Activated naive CD8-positive, alpha-beta T cell treated with anti-CD3 and anti-CD28 coated beads for 36 hours (primary cell): ENCODE measurements at places on chromosomes 4 and X. TPM values are rescaled to one million over a fixed set of nuclear protein-coding genes. Genes with fewer than 3 reads are reported as not detected.

DNA sequence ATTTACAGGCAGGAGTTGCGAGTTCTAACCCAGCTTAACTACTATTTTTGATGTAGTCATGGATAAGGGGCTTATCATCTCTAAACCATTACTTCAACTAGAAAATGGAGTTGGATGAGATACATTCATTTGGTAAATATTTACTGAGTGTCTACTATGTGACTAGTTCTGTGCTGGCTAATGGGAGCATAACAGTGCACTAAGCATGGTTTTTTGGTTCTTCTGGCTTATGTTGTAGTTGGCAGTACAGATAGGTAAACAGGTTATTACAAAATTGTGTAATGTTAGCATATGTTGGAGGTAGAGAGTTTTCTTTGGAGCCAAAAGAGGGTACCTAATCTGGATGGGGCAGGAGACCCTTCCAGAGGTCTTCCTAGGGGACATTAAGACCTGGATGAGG is 25.8 kb upstream of the PI4K2B start:
- no peak for DNase-seq
- no peak overlapping the region for H3K27ac ChIP-seq

The FHIP1A gene
- total RNA-seq = 0.42 TPM

- H3K27me3 ChIP-seq = no peaks in the 10 kb centered on the region
- no peak overlapping the region for H3K4me3 ChIP-seq
- DNase-seq = no peak
- no peaks in the 10 kb centered on the region for H3K36me3 ChIP-seq
Measured at GRCh38 chrX:71256856-71257255, 2.9 kb upstream of the ZMYM3 start.

GRCh38 chrX:40040686-40041461 is 56.9 kb downstream of the BCOR start:
- no peaks in the 10 kb centered on the region for H3K36me3 ChIP-seq
- peak overlapping the region; percentile 39 for H3K4me3 ChIP-seq
- H3K27ac ChIP-seq = no peak overlapping the region
- H3K27me3 ChIP-seq = no peaks in the 10 kb centered on the region
- no peak for DNase-seq
- H3K4me1 ChIP-seq = peaks cover 11% of the 10 kb centered on the region

The FAM47A gene
- not detected for total RNA-seq

DNA sequence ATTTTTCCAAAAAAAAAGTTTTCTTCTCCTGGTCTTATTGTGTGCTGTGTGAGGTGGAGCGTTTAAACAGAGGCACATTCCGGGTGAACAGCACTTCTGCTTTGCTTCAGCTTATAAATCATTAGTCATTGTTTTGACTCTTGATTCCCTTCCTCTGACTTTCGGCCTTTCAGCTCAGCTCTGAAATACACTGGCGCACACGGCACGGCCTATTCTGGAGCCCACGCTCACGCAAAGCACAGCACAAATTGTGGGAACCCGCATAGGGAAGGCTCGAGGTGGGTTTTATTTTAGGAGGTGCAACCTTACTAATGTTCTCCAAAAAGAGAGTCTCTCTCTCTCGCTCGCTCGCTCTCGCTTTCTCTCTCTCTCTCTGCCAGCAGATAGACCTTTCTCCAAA is 4.0 kb downstream of the POU3F4 start:
- DNase-seq = no peak
- H3K27me3 ChIP-seq = peaks cover 58% of the 10 kb centered on the region
- H3K27ac ChIP-seq = no peak overlapping the region
- H3K4me3 ChIP-seq = no peak overlapping the region

GRCh38 chrX:102835504-102836146 is 101.4 kb upstream of the RAB40AL start:
- DNase-seq = no peak
- no peak overlapping the region for H3K4me3 ChIP-seq
- H3K36me3 ChIP-seq = peaks cover 9% of the 10 kb centered on the region
- H3K27ac ChIP-seq = no peak overlapping the region
- no peaks in the 10 kb centered on the region for H3K4me1 ChIP-seq

DNA sequence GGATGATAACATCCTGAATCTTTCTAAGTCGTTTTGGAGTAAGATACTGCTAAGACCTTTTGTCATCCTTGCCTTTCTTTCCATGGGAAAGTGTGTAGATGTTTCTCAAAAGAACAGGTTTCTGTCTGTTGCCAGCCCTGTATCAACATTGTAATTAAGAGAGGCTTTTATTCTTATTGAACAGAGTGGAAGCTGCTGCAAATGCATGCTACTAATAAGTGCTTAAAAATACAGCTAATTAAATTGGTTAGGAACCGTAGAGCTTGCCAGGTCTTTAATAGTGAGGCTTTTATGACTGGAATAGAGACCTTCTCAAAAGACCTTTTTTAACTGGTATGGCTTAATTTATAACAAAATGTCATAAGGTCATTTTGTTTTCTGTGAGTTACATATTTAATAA is 34.4 kb downstream of the INTU start:
- no peaks in the 10 kb centered on the region for H3K27me3 ChIP-seq
- H3K36me3 ChIP-seq = no peaks in the 10 kb centered on the region
- H3K4me3 ChIP-seq = no peak overlapping the region
- no peak overlapping the region for H3K27ac ChIP-seq
- DNase-seq = no peak
- H3K4me1 ChIP-seq = no peaks in the 10 kb centered on the region

- no peak for DNase-seq
- H3K4me3 ChIP-seq = no peak overlapping the region
- no peaks in the 10 kb centered on the region for H3K4me1 ChIP-seq
- no peak overlapping the region for H3K27ac ChIP-seq
- H3K36me3 ChIP-seq = peaks cover 55% of the 10 kb centered on the region
Measured at GRCh38 chr4:150722908-150723362, 141.0 kb downstream of the MAB21L2 start.
